ENCODE measurements at places on chromosomes 7 and 10. TPM values are rescaled to one million over a fixed set of nuclear protein-coding genes. Genes with fewer than 3 reads are reported as not detected.

GRCh38 chr10:69464801-69465401 is 13.6 kb downstream of the TSPAN15 start:
- no peak for DNase-seq

GRCh38 chr10:75464478-75465449 is 33.3 kb downstream of the LRMDA start:
- DNase-seq, result no peak

GRCh38 chr7:113071465-113071864 is 15.2 kb downstream of the GPR85 start:
- no peak for DNase-seq

GRCh38 chr10:124911124-124912067 is 30.5 kb upstream of the ZRANB1 start:
- DNase-seq, result no peak

DNA sequence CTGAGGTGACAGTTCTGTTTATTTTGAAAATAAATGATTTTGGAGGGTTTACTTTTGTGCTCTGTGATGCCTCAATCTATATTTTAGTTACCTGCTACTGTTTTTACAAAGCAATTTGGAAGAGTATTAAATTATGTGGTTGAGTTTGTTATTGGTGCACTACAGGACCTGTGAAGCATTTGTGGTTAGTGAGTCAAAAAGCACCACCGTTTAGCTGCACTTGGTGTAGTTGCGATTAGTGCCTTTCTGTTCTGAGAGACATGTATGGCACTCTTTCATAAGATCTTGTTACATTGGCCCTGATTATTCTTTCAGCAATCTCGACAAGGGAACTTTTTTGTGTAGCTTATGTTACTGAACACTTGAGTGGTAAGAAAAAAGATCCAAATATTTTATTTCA is 132.2 kb downstream of the BBS9 start:
- no peak for DNase-seq

- DNase-seq, result no peak
Observed at GRCh38 chr10:73875139-73875475, 752 bp upstream of the CAMK2G start.

GRCh38 chr7:91114232-91114631 is 150.0 kb upstream of the FZD1 start:
- no peak for DNase-seq

GRCh38 chr7:33278095-33278494 is 148.7 kb downstream of the BBS9 start:
- no peak for DNase-seq

GRCh38 chr10:64708884-64709681 is 1187.9 kb downstream of the REEP3 start:
- no peak for DNase-seq

DNA sequence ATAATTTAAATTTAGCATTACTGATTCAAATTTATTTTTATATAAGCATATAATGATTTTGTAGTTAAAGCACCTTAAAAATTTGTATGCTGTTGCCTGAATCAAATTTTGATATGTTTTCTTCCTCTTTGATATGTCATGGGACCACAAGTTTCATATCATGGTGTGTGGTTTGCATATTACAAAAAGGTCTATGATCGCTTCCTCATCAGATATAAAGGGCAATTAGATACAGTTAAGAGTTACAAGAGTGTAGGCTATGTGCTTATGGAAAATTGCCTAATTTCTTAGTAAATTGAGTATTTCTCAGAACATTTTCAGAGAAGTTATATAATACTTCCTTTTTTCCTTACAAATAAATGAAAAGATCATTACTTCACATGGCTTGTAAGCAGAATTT is 22.2 kb downstream of the MRC1 start:
- no peak for DNase-seq

DNA sequence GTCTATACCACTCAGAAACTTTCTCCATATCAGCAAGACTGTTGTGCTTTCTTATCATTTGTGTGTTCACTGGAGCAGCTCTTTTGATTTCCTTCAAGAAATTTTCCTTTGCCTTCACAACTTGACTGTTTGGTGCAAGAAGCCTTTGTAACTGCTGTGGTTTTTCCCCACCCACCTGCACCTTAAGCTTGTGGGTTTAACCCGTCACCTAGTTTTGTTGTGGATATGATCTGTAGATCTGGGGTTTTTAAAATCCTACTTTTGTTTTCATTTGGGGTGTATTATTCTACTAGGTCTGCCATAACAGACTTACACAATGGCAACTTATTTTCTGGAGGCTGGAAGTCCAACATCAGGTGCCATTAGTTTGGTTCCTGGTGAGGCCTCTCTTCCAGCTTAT is 30.5 kb upstream of the CHST3 start:
- no peak for DNase-seq

DNA sequence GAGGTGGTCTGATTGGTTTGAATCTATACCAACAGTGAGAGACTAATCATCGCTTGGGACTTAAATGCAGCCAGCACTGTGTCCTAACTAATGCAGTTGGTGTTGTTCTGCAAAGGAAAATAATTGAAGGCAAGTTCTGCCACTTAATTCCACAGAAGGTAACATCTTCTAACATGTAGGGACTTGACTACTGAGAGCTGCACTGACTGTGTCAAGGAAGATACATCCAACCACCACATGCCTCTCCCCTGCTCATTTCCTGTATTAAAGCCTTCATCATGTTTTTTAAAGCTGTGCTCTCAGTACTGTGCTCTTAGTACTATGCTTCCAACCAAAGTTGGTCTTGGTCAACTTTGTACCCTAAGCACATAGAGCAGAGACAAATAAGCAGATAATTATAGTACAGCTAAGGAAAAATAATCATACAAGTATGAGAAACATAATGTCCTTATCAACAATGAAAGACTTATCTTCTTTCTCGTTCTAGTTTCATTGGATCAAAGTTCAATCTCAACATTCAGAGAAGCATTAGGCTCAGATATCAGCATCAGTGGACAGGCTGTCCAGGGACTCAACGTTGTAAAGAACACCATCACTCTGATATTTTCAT is 2.8 kb upstream of the CYP3A4 start:
- no peak for DNase-seq

DNA sequence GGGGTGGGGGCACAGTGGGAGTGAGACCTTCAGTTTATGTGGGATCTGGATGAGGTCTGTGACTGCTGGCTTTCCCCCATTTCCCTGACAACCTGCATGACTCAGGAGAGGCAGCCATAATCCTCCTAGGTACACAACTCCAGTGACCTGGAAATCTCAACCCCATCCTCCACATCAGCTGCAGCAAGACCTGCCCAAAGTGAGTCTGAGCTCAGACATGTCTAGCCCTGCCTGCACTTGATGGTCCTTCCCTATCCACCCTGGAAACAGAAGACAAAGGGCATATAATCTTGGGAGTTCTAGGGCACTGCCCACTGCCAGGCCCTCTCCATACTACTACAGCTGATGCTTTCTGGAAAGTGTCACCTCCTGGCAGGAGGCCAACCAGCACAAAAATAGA is 75.6 kb downstream of the GRM8 start:
- no peak for DNase-seq

- DNase-seq, result no peak
Observed at GRCh38 chr10:73229567-73229966, 17.5 kb downstream of the DNAJC9 start.

DNA sequence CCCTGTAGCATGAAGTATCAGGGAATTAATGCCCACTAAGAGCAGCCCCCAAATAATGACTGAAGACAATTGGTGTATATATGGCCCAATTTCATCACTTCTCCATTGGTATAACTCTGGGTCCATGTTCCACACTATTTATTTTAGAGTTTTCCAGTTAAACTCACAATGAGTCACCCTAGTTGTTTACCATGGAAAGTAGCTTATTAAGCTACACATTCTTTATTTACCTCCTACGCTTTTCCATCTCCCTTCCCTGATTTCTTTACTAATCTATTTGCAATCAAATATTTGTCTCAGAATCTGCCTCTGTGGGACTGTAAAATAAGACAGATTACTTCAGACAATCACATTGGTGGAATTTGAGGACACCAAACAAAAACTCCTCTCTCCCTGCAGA is 655.6 kb downstream of the SORCS1 start:
- DNase-seq, result no peak

- DNase-seq, result no peak
Observed at GRCh38 chr10:78365694-78366093, 332.0 kb downstream of the RPS24 start.

DNA sequence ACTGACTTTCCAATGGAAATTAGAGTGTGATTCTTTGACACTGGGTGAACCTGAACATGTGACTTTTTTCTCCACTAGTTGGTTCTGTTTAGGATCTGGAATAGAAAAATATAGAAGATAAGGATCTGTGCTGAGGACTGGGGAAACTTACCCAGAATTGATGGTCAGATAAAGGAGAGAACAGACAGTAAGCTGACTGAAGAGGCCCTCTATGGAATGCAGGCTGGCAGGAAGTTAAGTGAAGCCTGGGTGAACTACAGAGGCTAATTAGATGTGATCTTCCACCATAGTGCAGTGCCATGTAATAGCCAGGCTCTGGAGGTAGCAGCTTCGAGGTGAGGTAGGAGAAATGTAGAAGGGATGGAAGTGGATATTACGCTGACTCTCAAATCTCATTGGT is 455.3 kb downstream of the PLXDC2 start:
- no peak for DNase-seq

DNA sequence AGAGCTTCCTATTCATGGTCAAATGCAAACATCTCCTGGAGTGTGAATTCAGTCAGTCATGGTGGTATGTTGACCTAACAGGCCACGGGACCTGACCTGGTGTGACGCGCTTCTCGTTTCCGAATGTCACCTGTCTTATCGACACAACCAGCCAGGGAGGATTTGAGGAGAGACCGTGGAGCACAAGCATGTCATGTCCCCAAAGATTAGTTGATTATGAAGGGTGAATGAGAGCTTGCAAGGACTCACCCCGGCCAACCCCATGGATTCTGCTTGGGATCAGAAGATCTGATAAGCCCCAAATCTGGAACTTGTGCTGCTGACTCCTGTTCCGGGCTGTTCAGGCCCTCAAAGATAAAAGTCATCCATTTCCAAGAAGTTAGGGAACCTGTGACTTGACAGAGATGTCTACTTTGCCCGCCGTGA is 10.5 kb downstream of the ADRA2A start:
- no peak for DNase-seq

DNA sequence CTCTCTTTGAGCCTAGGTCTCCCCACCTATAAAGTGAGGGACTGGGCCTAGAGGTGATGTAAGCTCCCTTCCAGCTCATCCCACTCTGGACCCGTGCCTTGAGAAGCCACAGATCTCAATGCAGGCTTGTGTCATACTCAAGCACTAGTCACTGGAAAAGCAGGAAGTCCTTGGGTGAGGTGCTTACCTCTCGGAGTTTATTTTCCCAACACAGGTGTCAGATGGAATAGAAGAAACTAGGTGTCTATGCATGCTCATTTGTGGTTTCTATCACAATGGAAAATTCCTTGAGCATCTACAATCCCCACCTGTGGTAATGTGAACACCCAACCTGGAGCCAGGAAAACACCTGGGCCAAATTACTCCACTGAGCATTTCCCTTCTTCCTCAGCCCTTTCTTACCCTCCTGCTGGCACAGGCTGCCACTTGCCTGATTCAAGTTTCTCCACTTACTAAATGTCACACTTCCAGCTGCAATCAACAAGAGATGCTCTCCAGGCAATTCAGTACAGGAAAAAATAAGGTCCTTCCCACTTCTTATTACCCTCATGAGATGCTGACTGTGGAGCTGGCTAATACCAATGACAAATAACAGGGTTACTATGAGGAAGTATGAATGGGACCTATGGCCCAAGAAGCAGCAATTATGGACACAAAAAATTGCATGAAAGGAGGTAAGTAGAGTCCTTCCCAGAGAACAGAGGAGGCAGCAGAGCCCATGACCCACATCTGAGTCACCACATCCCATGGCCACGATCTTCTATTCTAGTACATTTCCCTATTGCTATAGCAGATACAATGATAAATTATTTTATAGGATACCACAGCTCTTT is 13.1 kb downstream of the LSM5 start:
- DNase-seq, result no peak

GRCh38 chr10:101000915-101001658 is 1.5 kb downstream of the LZTS2 start:
- no peak for DNase-seq

DNA sequence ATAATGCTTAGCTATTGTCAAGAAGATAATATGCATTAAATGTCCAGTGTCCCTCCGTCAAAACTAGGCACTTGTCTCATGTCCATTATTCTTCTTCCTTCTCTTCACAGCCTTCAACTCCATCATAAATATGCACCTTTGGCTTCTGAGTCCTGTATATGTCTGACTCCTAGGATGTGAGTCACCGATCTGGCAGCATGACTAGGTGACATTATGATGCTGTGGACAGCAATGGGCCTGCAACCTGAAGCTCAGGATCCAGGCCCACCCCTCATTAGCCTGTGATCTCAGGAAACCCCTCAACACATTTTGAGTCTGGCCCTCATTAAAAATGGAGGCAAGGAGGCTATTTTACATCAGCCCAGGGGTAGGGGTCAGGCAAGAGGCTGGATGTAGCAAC is 362.5 kb upstream of the ZMIZ1 start:
- DNase-seq, result no peak

GRCh38 chr7:100484673-100485045 is 932 bp downstream of the NYAP1 start:
- DNase-seq, result no peak

DNA sequence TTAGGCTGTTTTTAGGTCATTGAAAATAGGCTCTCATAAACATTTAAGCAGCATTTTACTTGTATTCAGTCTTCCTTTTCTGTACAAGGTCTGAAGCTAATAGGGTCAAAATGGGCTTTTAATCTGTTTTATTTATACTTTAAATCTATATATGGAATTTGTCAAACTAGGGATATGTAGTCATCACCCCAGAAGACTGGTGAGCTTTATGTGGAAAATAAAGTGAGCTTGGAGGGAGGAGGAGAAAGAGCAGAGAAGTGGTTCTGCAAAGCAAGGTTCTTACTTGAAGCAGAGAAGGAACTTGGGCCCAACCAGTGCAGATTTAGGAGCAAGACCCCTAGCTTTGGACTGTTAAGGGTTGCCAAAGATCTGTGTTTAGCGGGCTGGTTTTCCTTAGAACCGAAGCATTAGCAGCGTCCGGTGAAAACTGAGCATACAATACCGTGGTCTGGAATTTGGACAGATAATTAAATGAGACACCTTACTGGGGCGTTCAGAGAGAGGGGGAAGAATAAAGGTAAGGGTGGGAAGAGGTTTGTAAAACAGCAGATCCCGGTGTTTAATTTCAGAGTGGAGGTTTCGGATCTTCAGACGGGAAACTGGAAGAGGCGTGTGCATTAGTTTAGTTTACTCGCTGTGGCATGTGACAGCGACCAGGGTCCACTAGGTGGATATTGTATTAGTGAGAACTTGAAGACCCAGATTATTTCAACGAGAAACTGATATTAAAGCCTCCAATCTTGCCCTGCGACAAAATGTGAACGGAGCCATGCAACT is 2.4 kb downstream of the BAMBI start:
- no peak for DNase-seq

- DNase-seq, result no peak
Observed at GRCh38 chr10:133160826-133161471, 930 bp downstream of the KNDC1 start.

Gene WNT16
- total RNA-seq, result 152 TPM

Gene GLCCI1
- 4.6 TPM for total RNA-seq

Gene HIPK2
- total RNA-seq, result 49.5 TPM

Gene TMEM176B
- 0.42 TPM for total RNA-seq

Gene NME8
- total RNA-seq, result not detected

Gene SPDYE2B
- not detected for total RNA-seq

Gene RNF148
- total RNA-seq, result 0.22 TPM

Gene C7orf57
- 0.15 TPM for total RNA-seq

All from HCT116 (cell line).